Neuronal stem cell (in vitro differentiated cells): ENCODE measurements at places on chromosomes 2 and 18.

DNA sequence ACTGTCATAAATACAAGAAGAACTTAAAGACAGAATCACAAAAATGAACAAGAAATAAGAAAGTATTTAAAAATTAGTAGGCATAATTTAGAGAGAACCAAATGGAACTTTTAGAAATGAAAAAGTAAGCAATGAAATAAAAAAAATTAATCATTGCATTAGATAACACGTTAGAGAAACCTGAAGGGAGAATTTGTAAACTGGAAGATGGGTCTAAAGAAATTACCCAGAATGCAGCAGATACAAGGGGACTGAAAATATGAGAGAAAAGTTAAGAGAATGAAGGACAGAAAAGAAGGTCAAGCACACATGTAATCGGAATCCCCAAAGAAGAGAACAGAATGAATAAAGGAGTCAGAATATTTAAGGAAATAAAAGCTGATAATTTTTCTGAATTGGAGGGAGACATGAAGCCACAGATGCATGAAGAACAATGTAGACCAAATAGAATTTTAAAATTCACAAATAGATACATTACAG lies 21.5 kb downstream of the TCF4 start:
- H3K36me3 ChIP-seq = peaks cover 84% of the 10 kb centered on the region
- no peak overlapping the region for H3K27ac ChIP-seq
- no peaks in the 10 kb centered on the region for H3K27me3 ChIP-seq
- DNase-seq = no peak

DNA sequence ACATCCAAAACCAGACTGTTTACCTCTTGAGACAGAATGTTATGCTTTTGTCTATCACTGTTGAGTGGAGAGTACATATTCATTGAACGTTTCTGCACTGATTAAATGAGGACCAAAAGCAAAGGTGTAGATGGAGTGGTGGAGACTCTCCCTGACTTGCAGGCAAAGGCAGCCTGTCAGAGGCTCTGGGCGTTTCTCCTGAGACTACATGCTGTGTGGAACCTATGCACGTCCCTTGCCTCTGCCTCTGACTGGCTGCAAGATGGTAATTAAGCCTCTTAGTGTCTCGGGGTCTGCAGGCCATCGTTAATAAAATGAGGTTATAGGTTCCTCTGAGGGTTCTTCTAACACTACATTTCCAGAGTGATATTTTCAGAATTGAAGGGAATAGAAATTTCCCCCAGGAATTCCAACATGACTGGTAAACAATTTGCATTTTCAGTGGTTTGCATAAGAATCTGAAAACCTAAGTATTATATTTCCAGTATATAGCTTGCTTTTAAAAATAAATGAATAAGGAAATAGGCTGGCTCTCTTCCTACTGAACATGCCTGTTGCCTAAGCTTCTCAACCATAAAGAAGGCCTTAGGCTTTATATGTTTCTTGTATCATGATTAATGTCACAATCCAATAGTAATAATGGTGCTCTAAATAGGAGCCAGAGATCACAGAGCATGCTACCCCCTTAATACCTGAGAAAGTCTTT lies 107.4 kb downstream of the FTCDNL1 start:
- DNase-seq = no peak
- H3K36me3 ChIP-seq = no peaks in the 10 kb centered on the region
- no peak overlapping the region for H3K4me3 ChIP-seq
- no peak overlapping the region for H3K27ac ChIP-seq

- H3K27me3 ChIP-seq = no peaks in the 10 kb centered on the region
- H3K27ac ChIP-seq = peak overlapping the region; percentile 52
- peaks cover 27% of the 10 kb centered on the region for H3K36me3 ChIP-seq
- peaks cover 2% of the 10 kb centered on the region for H3K4me1 ChIP-seq
- H3K4me3 ChIP-seq = peak overlapping the region; percentile 81
- DNase-seq = no peak
These were observed 202 bp downstream of the MCEE start for GRCh38 chr2:71129902-71130151.

DNA sequence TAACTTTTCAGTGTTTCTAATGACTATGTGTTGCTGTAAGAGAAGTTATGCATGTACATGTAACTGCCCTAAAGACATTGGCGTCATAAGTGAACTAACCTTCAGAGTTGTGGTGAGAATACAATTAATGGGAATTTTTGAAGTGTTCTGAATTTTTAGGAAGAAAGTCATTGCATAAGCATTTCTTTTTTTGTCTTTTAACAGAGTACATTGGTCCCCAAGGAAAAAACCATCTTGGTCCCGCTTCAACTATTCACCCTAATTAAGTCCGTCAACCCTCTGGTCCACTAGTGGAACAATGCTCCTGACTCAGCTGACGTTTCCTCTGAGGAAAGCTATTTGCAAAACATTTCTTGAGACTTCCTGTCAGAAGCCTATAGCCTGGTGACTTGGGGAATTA lies 41.1 kb upstream of the VIT start:
- H3K27ac ChIP-seq = no peak overlapping the region
- no peaks in the 10 kb centered on the region for H3K4me1 ChIP-seq
- no peaks in the 10 kb centered on the region for H3K36me3 ChIP-seq
- DNase-seq = no peak
- no peaks in the 10 kb centered on the region for H3K27me3 ChIP-seq

DNA sequence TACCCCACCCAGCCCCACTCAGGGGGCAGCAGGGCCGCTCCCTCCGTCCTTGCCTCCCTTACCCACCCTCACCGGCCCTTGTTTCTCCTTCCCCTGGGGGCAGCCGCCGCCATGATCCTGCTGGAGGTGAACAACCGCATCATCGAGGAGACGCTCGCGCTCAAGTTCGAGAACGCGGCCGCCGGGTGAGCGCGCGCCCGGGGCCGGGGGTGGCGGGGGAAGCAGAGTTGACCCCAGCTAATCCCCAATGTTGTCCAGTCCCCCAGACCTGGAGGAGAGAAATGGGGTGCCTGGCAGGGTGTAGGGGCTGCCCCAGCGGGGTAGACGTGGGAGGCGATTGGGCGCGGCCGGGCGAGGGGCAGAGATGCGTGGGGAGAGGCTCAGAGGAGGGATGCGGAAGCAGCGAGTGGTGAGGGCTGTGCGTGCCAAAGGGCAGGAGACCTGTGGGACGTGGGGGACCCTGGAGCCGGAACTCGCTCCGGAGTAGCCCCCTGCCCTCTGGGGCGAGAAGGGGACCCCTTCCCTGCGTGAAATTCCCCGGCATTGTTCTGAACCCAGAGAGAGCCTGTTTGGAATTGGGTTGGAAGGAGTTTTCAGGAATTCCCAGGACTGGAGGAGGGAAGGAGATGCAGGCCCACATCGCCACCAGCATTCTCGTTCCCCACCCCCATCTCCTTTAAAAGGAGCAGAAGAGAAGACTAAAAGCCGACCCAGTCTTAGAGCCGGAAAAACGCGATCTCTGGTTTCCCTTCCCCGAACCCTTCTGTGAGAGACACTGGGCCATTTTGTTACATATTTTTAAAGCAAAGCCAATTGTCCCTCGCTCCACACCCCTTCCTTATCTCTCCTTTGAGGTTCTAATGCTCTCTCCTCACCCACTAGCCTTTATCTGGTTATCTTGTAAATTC lies 625 bp downstream of the ARPC2 start:
- DNase-seq = peak; percentile 31
- H3K4me1 ChIP-seq = peaks cover 4% of the 10 kb centered on the region
- peak overlapping the region; percentile 100 for H3K4me3 ChIP-seq
- no peaks in the 10 kb centered on the region for H3K36me3 ChIP-seq

DNA sequence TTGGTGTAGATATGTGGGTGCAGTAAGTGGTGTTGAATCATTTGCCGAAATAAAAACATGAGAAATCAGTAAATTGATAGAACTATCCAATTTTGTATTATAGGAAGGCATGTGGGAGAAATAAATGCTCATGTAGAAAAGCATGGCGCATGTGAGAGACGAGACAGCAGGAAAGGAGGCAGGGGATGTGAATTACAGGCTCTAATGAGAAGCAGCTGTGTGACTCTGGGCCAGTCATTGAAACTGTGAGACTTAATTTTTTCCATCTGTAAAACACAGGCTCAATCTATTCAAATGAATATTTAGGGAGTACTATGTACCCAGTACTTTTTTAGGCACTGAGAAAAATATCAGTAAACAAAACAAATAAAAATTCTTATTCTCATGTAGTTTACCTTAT lies 42.6 kb upstream of the MAP3K20 start:
- H3K36me3 ChIP-seq = no peaks in the 10 kb centered on the region
- H3K4me3 ChIP-seq = no peak overlapping the region
- peaks cover 4% of the 10 kb centered on the region for H3K4me1 ChIP-seq
- no peak overlapping the region for H3K27ac ChIP-seq
